NCI-H1417 (cell line): ENCODE measurements at places on chromosomes 4 and X.

GRCh38 chr4:175947117-175947722 lies 118.4 kb upstream of the WDR17 start:
- peak; percentile 4 for DNase-seq

DNA sequence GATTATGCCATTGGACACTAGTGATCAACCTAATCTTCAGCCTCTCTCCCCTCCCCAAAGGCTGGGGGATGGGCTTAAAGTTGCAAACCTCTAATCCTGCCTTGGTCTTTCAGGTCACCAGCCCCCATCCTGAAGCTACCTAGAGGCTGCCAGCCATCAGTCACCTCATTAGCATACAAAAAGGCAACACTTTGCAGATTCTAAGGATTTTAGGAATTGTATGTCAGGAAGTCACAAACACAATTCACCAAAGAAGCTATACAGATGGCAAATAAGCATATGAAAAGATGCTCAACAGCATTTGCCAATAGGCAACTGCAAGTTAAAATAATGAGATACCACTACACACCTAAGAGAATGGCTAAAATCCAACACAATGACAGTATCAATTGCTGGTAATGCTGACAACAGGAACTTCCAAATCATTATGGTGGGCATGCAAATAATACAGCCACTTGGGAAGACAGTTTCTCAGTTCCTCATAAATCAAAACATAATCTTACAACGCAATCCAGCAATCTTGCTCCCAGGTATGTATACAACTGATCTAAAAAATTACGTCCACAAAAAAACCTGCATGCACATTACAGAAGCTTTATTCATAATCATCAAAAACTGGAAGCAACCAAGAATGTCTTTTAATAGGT lies 9.0 kb upstream of the PIM2 start:
- no peak for DNase-seq

GRCh38 chrX:74160358-74160757 lies 143.6 kb upstream of the ZCCHC13 start:
- no peak for DNase-seq

DNA sequence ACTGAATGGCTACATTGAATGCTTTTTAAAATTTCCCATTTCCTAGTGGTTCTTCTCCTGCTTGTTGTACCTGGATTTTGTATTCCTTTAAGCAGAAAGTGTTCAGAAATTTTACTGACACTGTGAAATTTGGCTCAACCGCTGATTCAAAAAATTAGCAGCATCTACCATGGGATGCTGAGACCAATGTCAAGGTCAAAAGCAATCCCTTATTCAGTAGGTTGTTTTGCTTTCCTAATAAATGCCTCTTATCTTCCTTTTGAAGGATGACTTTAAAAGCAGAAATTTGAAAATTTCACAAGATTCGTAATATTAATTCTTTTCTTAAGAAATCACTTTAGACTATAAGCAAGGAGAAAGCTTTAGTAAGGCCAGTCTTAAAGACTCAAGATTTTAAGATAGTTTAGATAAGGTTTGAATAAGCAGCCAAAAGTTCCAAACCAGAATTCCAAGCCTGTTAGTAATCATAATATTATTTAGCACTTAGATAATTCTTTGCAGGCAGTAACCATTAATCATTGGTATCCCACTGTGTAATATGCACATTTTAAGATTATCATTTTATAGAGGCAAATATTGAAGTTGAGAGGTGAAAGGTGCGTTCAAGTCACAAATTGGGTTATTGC lies 508.8 kb downstream of the ANKRD50 start:
- DNase-seq = no peak

DNA sequence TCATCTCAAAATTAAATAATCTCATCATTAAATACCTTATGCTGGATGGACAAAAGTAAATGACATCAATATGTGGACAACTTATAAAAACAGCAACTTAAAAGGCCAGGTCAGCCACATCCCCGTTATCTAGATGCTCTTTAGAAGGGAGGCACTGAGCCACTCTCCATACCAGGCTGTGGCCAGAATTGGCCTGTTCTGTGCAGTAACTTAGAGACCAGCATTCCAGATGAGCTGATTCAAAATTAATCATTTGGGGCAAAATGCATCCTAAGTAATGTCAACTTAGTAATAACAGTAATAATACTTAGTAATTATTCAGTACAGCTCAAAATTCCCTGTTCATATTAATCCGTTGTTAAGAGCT lies 373.6 kb downstream of the FBXW7 start:
- DNase-seq = no peak

DNA sequence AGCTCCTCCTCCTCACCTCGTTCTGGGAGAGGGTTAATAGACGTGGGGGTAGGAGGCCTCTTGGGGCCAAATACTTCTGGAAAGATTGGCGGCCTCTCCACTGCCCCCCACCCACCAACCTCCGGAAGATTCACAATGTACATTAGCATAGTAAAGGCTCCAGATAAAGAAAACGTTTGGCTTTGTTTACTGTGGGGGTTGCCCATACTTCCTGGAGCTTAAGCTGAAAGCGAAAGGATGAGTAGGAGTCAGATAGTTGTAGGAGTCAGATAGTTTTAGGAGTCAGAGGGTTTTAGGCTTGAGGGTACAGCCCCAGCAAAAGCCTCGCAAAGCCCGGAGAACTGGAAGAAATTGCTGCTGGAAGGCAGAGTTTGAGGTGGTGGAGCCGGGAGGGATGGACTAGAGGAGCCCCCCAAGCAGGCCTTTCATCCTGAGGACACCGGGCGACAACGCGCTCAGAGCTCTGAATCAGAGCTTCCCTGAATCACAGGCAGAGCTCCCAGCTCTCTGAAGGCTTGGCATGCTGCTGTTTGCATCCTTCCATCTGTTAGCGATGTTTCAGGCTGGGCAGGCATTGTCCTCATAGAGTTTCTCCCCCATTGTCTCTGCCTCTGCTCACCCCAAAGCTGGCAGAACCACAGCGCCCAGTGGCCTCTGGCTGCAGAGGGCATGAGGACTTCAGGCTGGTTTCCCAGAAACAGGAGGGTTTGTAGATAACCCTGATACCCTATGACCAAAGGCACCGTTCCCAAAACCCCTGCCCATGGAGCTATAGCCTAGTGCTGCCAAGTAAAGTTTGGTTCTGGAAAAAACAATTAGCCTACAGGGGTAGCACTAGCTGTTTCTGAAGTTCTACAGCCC lies 280.7 kb downstream of the BCOR start:
- no peak for DNase-seq

- no peak for DNase-seq
Observed at GRCh38 chr4:168859888-168860694, 150.0 kb downstream of the CBR4 start.

DNA sequence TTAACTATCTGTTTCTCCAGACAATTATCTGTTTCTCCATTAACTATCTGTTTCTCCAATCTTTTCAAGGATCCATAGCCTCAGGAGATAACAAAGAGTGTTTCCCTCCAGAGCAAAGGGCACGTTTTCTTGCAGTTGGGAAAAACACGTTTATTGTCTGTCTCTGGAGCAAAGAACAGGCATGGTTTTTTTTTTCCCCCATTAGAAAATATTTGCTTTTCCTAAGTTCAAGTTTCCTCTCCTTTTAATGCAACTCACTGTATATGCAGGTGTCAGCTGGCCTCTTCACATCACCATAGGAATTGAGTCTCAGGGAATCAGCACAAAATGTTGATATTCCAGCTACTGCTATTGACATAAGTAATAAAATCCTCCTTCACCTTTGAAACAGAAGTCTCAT lies 984.4 kb downstream of the RAB28 start:
- peak; percentile 35 for DNase-seq

DNA sequence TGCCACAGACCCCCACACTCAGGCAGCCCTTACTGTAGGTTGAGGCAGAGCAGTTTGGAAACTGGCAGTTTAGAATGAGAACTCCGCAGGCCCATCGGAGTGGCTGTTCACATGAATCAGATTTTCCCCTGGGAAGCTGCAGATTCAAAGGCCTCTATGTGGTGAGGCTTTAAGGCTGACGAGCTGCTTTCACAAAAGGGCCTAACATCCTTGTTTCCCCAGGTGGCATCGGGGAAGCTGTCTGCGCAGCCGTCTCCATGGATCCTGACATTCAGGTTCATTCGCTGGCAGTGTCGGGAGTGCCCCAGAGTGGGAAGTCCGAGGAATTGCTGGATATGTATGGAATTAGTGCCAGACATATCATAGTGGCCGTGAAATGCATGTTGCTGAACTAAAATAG lies 33.7 kb downstream of the TKTL1 start:
- peak; percentile 10 for DNase-seq

DNA sequence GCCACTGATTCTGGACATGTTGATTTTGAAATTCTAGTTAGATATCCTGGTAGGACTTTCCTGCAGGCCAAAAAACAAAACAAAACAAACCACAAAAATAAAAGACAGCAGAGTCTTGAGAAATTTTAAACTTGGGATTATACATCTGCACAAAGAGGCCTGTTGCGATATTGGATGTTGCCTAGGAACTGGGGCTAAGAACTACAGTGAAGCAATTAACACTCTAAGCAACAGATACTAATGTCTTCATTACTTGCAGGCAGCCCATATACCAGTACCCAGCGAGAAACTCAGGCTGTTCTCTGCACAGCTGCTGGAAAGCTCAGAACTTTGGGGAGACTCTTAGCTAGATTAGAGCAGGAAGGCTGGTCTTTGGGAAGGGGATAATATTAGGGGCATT lies 69.1 kb upstream of the SCOC start:
- no peak for DNase-seq

DNA sequence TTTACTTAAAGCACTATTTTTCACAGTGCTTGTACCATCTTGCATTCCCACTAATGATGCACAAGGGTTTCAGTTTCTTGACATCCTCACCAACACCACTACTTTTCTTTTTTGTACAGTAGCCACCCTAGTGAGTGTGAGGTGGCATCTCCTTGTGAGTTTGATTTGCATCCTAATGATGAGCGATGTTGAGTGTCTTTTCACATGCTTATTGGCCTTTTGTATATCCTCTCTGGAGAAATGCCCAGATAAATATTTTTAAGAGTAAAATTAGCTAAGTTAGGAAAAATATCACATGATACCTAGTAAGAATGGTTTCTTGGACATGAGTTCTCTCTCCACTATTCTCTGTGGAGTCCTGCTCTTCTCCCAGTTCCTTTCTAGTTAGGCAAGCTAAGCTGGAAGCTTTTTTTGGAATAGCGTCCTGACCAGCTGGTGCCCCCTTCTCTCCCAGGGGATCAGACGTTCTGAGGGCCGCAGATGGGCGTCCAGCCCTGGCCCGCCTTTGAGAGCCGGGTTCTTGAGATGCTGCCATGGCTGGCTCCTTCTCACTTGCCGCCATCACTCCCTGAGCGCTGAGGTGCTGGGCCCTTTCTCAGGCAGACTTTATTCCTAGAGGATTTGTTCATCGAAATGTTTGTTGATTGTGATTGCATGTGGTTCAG lies 132.1 kb downstream of the ARHGAP10 start:
- no peak for DNase-seq

- DNase-seq = no peak
Observed at GRCh38 chr4:156053174-156053573, 99.5 kb upstream of the CTSO start.

GRCh38 chr4:1195891-1196401 lies 23.6 kb upstream of the SPON2 start:
- DNase-seq = no peak

DNA sequence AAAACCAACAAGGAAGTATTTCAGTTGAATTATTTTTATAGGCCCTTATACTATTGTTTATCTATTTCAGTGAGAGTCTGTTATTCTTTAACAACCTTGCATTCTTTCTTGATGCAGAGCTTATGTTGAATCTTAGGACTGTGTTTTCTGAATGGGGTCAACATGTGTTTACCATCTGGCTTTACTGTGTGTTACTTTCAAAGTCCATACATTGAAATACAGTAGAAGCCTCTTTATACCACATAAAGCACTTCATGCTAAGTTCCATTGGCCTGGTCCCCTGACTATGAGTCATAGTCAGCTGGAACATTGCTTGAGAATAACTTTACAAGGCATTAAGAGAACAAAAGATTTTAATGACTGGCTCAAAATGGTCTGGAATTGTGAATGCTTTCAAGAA lies 152.6 kb downstream of the GASK1B start:
- no peak for DNase-seq

GRCh38 chr4:154164931-154165839 lies 326.4 kb downstream of the DCHS2 start:
- no peak for DNase-seq

- DNase-seq = no peak
Observed at GRCh38 chrX:22196149-22196548, 76.6 kb upstream of the CBLL2 start.

DNA sequence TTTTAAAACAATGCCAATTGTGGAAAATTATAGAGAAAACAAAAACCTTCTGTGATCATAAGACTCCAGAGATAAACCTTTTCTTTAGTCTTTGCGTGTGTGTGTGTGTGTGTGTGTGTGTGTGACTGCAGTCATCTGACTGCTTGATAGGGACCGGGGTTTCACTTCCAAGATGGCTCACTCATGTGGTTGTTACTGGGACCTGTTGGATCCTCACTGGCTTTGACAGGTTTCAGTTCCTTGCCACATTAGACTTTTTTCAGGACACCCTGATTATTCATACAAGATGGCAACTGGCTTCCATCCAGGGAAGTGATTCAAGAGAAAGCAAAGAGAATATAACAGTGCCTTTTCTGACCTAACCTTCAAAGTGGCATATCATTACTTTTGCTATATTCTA lies 21.9 kb upstream of the MAD2L1 start:
- DNase-seq = no peak
